Dermis blood vessel endothelial cell (primary cell): ENCODE measurements at places on chromosomes 11 and 22.

GRCh38 chr11:93073508-93074280 is 104.2 kb downstream of the MTNR1B start:
- no peak for DNase-seq

- DNase-seq: no peak
Measured at GRCh38 chr22:38032681-38033521, 24.3 kb upstream of the PICK1 start.

- DNase-seq: no peak
Measured at GRCh38 chr11:4467811-4468606, 14.4 kb upstream of the OR52K1 start.

DNA sequence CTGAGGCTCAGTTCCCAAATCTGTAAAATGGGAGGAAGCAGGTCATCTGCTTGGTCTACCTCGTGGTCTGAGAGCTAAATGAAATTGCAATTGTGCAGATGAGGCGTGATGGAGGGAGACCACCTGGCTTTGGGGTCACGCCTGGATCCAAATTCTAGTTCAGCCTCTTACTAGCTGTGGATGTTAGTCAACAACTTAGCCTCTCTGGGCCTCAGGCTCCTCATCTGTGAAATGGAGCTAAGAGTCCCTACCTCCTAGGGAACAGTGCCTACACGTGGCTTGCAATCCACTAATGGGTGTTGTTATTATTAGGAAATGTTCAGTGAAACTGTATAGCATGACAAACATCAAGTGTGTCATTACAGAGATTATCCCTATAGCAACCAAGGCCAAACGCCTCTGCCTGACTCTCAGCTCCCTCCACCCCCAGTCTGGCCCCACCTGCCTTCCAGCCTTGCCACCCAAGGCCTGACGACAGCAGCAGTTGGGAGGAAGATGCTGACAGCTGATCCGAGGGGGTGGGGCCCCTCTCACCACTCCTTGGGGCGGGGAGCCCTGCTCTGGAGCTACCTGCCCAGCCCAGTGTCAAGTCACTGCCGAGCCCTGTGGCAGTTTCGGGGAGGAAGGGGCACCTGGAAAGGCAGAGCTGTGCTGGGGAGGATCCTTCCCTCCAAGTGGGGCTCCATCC is 1.7 kb upstream of the RHOD start:
- peak; percentile 53 for DNase-seq
